B cell (primary cell): ENCODE measurements at places on chromosomes 4 and X.
A peak's percentile ranks its signal among the peaks of the same experiment; 100 is the strongest.

DNA sequence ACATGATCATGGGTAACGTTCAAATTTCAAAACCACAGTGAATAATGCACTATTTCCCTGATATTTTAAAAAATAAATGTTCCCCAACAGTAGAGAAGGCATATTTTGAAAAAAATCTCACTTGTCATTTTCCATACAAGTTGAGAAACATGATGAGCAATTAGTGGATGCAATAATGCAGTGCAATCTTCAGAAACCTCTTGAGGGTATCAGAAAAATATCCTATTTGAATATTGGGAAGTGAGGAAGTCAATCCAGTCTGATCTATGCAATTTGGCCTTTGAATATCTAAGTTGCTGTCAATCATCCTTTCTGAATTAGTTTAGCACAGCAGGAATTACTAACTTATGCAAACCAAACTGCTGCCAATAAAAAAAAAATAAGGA is 776.8 kb downstream of the PCDH18 start:
- H3K4me3 ChIP-seq: no peak overlapping the region
- no peak overlapping the region for H3K27ac ChIP-seq
- DNase-seq: no peak

DNA sequence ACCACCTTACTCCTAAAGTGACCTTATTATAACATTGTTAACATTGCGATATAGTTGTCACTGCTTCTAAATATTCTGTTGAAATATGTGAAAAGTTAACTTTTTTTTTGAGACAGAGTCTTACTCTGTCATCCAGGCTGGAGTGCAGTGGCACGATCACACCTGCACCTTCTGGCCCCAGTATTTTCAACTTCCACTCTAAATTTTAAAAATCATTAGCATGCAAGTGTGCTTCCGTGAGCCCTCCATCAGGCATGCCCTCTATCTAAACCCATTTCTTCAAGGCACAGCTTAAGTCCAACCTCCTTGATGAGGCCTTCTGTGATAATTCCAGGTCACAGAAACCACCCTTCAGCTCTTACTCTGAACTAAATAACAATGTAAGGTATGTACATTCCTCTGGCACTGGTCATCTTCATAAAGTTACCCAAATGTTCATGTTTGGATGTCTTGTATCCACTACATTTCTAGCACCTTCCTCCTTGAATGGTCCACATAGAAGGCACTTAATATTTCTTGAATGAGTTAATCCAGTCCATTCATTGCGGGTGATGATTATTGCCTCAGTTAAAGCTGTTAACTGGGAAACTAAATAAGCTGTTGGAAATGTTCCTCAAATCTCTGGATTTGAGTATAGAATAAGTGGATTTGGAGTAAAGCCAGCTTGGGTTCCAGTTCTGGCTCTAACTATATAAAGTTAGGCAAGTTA is 38.6 kb upstream of the TMEM131L start:
- no peaks in the 10 kb centered on the region for H3K36me3 ChIP-seq
- peaks cover 43% of the 10 kb centered on the region for H3K4me1 ChIP-seq
- no peak overlapping the region for H3K4me3 ChIP-seq
- peak; percentile 33 for DNase-seq
- H3K27me3 ChIP-seq: no peaks in the 10 kb centered on the region

- peaks cover 15% of the 10 kb centered on the region for H3K4me1 ChIP-seq
- H3K4me3 ChIP-seq: peak overlapping the region; percentile 76
- peak; percentile 74 for DNase-seq
- no peaks in the 10 kb centered on the region for H3K27me3 ChIP-seq
- H3K36me3 ChIP-seq: no peaks in the 10 kb centered on the region
These were observed 532 bp downstream of the ZNF827 start for GRCh38 chr4:145937971-145938611.

DNA sequence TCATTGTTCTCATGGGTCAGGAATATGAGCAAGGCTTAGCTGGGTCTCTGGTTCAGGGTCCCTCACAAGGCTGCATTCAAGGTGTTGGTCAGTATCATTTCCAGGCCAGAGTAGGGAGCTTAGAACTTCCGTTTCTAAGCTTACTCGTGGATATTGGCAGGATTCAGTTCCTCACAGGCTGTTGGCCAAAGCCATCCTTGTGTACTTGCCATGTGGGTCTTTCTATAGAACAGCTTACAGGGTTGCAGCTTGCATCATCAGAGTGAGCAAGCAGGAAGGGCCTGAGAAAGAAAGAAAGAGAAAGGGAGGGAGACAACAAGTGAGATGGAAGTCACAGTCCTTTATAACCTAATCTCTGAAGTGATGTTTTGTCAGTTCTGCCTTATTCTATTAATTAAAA is 5.1 kb upstream of the LIMCH1 start:
- no peak overlapping the region for H3K27ac ChIP-seq
- H3K4me3 ChIP-seq: no peak overlapping the region
- no peaks in the 10 kb centered on the region for H3K36me3 ChIP-seq
- no peaks in the 10 kb centered on the region for H3K27me3 ChIP-seq
- no peak for DNase-seq
- no peaks in the 10 kb centered on the region for H3K4me1 ChIP-seq

GRCh38 chrX:152843852-152844251 is 13.0 kb downstream of the NSDHL start:
- no peaks in the 10 kb centered on the region for H3K36me3 ChIP-seq
- H3K27me3 ChIP-seq: no peaks in the 10 kb centered on the region
- DNase-seq: no peak
- H3K4me1 ChIP-seq: no peaks in the 10 kb centered on the region
- H3K4me3 ChIP-seq: no peak overlapping the region
